Nucleus accumbens (tissue), 56 donors: ENCODE measurements at places on chromosomes 7 and 10.

GRCh38 chr7:8210845-8211724, 50.9 kb downstream of the ICA1 start:
- no peak for DNase-seq

- no peak for DNase-seq
Observed at GRCh38 chr7:49333180-49333881, 409.0 kb downstream of the CDC14C start.

DNA sequence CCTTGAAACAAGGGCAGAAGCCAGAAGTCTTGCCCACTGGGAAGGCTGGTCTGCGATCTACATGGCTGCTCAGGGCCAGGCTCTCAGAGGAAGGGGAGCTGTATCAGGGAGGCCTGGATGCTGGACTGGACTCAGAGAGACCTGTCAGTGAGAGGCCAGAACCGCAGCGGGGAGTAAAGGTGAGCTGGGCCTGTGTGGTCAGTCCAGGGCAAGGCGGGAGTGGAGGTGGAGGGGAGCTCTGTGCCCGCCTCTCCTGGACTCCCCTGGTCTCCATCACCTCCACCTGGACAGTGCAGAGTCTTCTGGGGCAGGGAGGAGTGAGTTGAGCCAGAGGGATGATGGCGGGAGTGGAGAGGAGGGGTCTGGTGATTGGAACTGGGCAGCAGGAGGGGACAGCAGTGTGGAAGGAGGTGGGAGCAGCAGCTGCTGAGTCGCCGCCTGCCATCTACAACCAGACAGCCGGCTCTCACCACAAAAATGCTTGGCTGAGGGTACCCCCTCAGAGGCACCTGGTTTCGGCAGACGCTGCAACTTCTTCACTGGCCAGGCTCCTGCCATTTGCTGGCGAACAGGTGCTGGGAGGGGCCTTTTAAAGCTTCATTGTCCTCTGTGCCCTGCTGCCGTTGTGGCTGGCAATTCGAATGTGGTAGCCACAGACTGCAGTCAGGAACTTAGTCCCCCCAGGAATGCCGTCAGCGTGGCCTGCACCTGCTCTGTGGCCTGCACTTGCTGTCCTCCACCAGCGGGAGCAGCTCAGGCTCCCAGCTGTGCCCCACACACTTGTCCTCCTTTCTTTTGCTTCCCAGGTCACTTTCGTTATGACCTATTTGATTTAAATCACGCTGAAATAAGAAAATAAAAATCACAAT, 3.5 kb downstream of the RASSF4 start:
- DNase-seq, result no peak

GRCh38 chr10:48796713-48797245, 112.1 kb downstream of the WDFY4 start:
- no peak for DNase-seq

GRCh38 chr10:49622426-49623425, 8.9 kb downstream of the CHAT start:
- no peak for DNase-seq

DNA sequence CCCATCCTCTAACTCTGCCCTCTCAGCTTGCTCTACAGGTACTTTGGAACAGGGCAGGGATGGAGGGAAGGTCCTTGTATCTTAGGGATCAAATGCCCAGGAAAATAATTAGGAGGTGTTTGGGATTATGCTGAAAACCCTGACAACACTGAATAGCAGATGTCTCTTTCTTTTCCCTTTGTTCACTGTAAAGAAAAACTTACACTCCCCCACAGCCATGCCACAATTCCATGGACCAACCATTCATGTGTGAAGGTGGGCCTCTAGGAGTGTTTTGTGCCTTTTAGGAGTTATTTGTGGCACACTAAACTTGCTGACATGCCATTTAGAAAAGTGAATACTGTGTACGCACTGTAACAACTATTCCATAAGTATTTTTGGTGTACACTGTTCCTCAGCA, 108.1 kb downstream of the SNX10 start:
- no peak for DNase-seq

DNA sequence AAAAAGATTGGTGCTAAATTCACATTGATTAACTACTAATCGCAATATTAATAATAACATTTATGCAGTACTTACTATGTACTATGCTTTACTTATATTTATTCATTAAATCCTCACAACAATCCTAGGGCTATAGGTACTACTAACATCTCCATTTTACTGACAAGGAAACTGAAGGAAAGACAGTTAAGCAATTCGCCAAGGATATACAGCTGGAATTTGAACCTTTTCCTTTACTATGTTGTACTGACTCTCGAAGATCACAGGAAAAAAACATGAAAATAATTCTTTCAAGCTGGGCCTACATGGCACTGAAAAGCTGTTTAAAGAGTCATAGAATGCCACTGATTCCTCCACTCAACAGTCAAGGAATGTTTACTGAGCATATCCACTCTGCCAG, 185.4 kb downstream of the IPMK start:
- DNase-seq, result no peak

GRCh38 chr7:157002819-157003421, 7.5 kb downstream of the MNX1 start:
- DNase-seq, result no peak

DNA sequence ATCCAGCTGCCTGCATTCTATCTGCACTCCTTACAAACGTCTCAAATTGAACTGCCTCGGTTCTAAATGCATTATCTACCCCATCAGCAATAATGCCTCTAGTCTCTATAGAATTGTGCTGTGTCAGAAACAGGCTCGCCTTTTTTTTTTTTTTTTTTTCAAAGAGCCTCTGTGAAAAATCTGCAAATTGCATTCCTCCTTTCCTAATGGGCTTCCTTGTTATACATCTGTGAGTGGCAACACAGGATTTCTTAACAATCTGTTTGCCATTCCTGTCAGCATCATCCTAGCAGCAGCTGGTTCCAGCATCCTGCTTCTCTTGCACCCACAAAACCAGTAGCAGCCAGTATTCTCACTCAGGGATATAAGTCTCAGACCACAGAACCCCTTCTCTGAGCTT, 413.5 kb upstream of the SEMA3D start:
- DNase-seq, result no peak

- DNase-seq, result no peak
Observed at GRCh38 chr7:8699875-8700624, 266.6 kb downstream of the NXPH1 start.

- DNase-seq, result no peak
Observed at GRCh38 chr7:128904381-128905197, 5.9 kb downstream of the KCP start.

- DNase-seq, result no peak
Observed at GRCh38 chr7:120743128-120743527, 114.8 kb downstream of the TSPAN12 start.

GRCh38 chr7:106987777-106988176, 56.7 kb upstream of the PRKAR2B start:
- no peak for DNase-seq

GRCh38 chr10:22436526-22436892, 91.2 kb downstream of the SPAG6 start:
- no peak for DNase-seq

DNA sequence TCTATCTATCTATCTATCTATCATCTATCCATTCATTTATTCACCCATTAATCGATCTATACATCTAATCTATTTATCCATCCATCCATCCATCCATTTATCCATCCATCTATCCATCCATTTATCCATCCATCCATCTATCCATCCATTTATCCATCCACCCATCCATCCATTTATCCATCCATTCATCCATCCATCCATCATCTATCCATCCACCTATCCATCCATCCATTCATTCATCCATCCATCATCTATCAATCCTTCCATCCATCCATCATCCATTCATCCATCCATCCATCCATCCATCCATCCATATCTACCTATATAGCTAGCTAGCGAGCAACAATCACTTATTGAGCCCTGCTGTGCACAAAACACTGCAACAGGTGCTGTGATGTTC, 953.1 kb upstream of the ZNF722 start:
- no peak for DNase-seq

DNA sequence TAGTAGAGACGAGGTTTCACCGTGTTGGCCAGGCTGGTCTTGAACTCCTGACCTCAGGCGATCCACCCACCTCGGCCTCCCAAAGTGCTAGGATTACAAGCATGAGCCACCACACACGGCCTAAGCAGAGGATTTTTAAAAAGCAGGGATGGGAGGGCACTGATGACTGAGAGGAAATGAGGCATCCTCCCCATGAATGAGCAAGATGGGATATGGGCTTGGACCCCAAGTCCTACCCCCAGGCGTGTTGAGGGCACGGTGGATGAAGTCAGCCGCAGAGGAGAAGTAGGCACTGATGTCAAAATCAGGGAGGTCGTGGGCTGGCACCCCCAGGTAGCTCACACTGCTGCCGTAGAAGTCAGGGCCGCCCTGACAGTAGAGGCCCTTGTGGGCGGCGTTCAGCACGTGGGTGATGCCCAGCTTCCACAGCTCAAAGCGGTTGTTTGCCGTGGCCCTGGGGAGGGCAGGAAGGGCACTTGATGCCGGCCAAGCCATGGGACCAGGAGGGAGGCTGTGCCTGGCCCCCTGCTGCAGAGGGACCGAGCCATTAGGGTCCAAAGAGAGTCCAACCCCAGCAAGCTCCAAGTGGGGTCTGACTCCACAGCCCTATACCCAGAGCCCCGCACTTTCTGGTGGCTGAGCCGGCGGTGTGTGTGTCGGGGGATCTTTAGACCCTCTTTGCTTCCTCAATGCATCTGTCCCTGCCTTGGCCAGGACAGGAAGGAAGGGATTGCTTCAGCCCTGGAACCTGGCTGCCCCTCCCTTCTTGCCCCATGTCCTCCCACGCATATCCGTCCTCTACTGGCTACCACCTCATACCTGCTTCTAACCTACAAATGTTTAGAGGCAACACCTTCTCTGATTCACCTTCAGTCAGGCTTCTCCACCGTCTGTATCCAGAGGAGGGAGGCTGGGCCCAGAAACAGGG, 3.4 kb upstream of the SAMD8 start:
- DNase-seq, result no peak

GRCh38 chr7:98836811-98837629, 32.8 kb downstream of the TMEM130 start:
- no peak for DNase-seq

DNA sequence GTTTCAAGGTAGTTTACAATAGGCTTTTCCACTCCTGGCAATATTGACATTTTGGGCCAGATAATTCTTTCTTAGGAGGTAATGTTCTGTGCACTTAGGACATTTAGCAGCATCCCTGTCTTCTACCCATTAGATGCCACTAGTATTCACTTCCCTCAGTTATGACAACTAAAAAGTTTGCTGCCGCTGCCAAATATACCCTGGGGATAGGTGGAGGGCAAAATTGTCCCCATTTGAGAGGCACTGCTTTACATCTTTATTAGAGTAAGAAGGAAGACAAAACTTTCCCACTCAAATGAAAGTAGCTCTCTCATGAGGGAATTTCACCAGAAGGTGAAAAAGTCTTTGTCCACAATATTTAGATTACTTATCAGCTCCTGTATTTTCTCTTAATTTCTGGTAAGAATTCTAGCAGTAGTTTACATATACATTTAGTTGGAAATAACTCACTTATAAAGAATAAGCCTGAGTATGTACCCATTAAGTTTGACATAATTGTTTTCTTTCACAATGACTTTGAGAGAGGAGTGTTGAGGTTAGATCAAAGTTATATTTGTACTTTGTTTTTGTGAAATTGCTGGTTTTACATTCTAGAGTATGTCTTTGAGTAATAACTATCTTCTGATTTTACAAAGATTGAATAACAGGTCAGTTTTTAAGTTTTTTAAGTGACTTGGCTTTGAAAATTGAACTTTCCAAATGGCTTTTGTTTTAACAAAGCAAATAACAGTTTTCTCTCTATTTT, 46.0 kb downstream of the HELLS start:
- DNase-seq, result no peak

- DNase-seq, result no peak
Observed at GRCh38 chr7:94710256-94710655, 54.3 kb upstream of the SGCE start.

GRCh38 chr7:48130658-48131108, 40.6 kb upstream of the ABCA13 start:
- DNase-seq, result no peak

DNA sequence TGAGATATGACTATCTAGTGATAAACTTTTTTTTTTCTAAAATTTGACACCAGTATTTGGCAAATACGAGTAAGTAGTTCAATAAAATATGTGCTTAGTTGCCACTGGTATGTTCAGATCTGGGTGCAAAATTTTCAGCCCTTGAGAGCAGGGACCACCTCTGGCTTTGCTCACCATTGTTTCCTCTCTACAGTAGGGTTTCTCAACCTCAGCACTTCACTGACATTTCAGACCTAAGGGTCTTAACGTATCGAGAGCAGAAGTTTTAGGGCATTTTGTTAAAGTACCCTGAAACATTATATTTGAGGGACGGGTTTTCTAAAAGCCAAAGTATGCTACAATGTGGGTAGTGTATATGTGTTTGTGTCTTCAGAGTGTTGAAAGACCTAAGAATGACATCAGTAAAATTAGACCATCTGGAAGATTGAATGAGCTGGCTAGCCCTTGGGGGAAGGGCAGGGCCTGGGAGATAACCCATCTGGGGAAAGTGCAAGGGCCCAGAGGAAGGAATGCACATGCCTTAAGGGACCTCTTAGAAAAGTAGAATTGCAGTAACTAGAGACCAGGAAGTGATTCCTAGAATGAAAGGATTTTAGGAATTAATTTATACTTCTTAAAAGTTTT, 11.8 kb downstream of the BZW2 start:
- no peak for DNase-seq

DNA sequence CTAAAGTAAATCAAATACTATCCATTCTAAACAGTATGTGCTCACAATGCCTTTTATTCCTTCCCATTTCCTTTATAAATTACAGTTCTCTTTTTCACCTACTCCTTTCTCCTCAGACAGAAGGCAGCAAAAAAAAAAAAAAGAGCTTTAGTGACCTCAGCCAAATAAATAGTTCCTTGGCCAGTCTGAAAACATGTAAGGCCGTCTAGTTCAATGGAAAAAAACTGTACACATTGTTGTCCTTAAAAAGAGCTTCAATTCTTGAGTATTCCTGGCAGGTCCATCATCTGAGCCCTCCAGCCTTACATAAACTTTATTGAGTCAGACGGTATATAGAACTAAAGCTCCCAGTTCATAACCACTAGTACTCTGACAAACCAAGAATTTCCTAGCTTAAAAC, 185.4 kb downstream of the CACNA2D1 start:
- DNase-seq, result no peak
